Activated naive CD4-positive, alpha-beta T cell treated with anti-CD3 and anti-CD28 coated beads for 36 hours (primary cell): ENCODE measurements at places on chromosomes 6 and 20.

DNA sequence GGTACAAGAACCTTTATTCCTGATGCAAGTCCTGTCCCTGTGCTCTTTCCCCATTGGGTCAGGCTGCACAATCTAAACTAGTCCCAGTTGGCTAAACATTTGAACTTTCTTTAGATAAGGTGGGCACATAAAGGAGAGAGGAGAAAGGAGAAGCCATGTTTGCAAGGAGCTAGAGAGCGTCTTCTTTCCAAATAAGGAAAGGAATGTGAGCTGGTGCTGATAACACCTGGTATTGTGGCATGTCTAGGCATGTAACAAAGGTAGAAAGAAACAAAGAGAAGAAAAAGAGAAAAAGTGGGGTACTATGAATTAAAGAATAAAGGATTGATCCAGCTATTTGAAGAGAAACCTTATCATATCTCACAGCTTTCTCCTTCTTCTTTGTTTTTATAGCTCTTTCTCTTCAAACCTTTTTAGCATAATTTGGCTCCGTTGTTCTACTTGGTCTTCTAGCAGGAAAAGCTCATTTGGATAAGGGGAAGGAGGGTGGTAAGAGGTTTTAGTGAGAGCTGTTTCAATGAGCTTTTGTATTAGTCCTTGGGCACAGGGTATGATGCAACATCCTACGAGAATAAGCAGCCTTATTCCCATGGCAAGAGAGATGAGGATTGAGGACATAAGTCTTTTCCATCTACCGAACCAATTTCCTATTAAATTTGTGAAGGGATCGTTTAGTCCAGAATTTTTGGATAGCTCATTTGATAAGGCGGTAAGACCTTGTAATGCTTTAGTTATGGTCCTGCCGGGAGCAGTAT lies 415.5 kb upstream of the MAN1A1 start:
- H3K36me3 ChIP-seq, result no peaks in the 10 kb centered on the region
- no peak overlapping the region for H3K4me3 ChIP-seq
- no peak for DNase-seq
- peaks cover 12% of the 10 kb centered on the region for H3K27me3 ChIP-seq
- no peaks in the 10 kb centered on the region for H3K4me1 ChIP-seq

DNA sequence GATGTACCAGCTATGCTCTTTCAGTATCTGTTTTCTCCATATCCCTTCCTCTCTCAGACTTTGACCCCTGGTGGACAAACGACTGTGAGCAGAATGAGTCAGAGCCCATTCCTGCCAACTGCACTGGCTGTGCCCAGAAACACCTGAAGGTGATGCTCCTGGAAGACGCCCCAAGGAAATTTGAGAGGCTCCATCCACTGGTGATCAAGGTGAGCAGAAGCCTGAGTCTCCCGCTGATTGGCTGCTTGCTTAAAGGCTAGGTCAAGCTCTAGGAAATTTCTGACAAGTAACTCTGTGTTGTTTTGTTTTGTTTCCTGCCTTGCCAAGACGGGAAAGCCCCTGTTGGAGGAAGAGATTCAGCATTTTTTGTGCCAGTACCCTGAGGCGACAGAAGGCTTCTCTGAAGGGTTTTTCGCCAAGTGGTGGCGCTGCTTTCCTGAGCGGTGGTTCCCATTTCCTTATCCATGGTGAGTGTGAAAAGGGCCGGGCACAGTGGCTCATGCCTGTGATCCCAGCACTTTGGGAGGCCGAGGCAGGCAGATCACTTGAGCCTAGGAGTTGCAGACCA lies 28.6 kb downstream of the C6orf89 start:
- H3K27ac ChIP-seq, result no peak overlapping the region
- peaks cover 20% of the 10 kb centered on the region for H3K36me3 ChIP-seq
- peaks cover 40% of the 10 kb centered on the region for H3K4me1 ChIP-seq
- DNase-seq, result peak; percentile 52
- H3K4me3 ChIP-seq, result no peak overlapping the region

DNA sequence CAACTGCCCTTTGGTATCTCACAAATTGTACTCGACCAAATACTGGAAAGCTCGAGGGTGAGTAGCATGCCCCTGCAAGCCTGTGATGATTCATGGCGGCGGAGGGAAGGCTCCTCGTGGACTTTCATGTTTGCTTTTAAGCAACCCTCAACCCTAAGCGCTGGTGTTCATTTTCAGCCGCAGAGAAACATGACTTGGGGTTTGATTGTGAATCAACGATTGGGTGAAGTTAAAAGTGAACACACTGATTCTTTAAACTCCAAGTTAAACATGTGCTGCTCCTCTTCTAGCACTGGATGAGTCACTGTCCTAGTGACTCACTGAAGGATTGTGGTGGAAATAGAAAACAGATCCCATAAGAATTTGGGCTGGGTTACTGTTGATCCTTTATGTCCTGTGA lies 8.3 kb downstream of the CD109 start:
- peaks cover 19% of the 10 kb centered on the region for H3K36me3 ChIP-seq
- H3K4me1 ChIP-seq, result peaks cover 18% of the 10 kb centered on the region
- H3K4me3 ChIP-seq, result no peak overlapping the region
- H3K27me3 ChIP-seq, result peaks cover 2% of the 10 kb centered on the region

GRCh38 chr6:31087494-31088089 lies 24.8 kb downstream of the C6orf15 start:
- no peaks in the 10 kb centered on the region for H3K27me3 ChIP-seq
- no peak overlapping the region for H3K27ac ChIP-seq
- peak; percentile 95 for DNase-seq

DNA sequence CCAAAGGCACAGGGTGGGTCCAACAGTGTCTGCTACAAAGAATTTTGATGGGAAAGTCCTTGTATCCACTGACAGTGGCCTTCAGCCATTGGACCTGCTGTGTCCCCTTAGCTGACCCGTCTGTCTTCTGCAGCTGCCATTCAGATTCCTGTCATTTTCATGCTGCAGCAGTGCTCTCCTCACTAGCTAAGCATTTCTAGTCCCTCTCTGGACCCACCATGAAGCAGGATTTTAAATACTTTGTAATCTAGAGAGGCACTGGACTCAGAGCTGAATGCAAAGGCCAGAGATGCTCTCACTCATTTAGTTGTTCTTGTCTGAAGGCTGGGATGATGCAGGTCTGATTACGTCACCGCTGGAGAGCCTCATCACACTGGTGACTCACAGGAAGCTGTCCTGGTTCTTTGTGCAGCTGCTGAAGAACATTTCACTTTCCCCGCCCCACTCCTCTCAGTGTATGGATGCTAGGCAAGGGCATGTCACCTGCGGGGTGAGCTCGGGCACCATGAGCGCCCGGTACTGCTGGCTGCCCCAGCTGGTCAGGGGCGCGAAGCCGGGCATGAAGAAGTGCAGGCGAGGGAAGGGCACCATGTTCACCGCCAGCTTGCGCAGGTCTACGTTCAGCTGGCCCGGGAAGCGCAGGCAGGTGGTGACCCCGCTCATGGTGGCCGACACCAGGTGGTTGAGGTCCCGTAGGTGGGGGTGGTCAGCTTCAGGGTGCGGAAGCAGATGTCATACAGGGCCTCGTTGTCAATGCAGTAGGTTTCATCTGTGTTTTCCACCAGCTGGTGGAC lies 19.4 kb upstream of the TUBB2A start:
- no peak overlapping the region for H3K27ac ChIP-seq
- peaks cover 7% of the 10 kb centered on the region for H3K4me1 ChIP-seq
- DNase-seq, result peak; percentile 77
- no peaks in the 10 kb centered on the region for H3K36me3 ChIP-seq
- H3K4me3 ChIP-seq, result no peak overlapping the region

- peaks cover 2% of the 10 kb centered on the region for H3K36me3 ChIP-seq
- peaks cover 28% of the 10 kb centered on the region for H3K4me1 ChIP-seq
- H3K27ac ChIP-seq, result peak overlapping the region; percentile 46
- no peak overlapping the region for H3K4me3 ChIP-seq
- H3K27me3 ChIP-seq, result no peaks in the 10 kb centered on the region
Measured at GRCh38 chr6:11224252-11224965, 8.1 kb downstream of the NEDD9 start.

GRCh38 chr6:25054469-25054868 lies 118.7 kb upstream of the RIPOR2 start:
- H3K4me1 ChIP-seq, result peaks cover 78% of the 10 kb centered on the region
- no peaks in the 10 kb centered on the region for H3K36me3 ChIP-seq
- H3K27ac ChIP-seq, result peak overlapping the region; percentile 83
- no peak overlapping the region for H3K4me3 ChIP-seq
- no peak for DNase-seq

GRCh38 chr20:16167423-16168130 lies 405.7 kb downstream of the KIF16B start:
- H3K4me3 ChIP-seq, result no peak overlapping the region
- no peaks in the 10 kb centered on the region for H3K36me3 ChIP-seq

DNA sequence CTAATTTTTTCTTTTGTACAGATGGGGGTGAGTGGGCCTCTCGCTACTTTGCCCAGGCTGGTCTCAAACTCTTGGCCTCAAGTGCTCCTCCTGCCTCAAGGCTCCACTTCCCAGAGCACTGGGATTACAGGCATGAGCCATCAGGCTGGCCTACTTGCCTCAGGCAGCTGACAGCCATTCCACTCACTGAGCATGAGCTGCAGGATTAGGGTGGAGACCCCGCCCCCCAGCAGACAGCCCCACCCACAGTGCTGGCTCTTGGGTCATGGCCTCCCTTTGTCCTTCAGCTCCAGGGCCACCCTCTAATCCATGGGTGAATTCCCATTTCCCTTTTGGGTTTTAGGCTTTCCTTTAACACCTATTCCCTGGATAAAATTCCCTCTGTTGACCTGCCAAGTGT lies 82.1 kb downstream of the BFSP1 start:
- no peaks in the 10 kb centered on the region for H3K36me3 ChIP-seq
- peaks cover 25% of the 10 kb centered on the region for H3K27me3 ChIP-seq

DNA sequence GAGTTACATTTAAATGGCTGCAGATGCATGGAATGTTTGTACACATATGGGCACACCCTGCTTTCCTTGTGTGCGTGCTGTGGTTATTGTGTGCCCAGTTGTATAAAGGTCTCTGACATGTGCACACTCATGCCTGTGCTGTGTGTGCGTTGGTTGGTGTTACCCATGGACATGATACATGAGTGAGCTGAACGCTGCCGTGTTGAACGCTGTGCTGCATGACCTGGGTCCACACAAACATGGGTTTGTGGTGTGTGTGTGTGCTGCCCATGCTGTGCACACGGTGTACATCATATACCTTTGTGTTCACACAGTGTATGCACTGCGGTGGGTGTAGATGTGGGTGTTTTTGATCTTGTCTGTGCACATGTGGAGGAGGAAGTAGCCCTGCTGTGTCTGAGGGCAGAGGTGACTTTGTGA lies 54.4 kb downstream of the TOX2 start:
- DNase-seq, result no peak
- peaks cover 5% of the 10 kb centered on the region for H3K27me3 ChIP-seq
- H3K27ac ChIP-seq, result no peak overlapping the region
- no peak overlapping the region for H3K4me3 ChIP-seq
- H3K4me1 ChIP-seq, result peaks cover 7% of the 10 kb centered on the region

- no peaks in the 10 kb centered on the region for H3K36me3 ChIP-seq
- no peak overlapping the region for H3K27ac ChIP-seq
- H3K4me3 ChIP-seq, result no peak overlapping the region
- no peak for DNase-seq
- peaks cover 17% of the 10 kb centered on the region for H3K4me1 ChIP-seq
Measured at GRCh38 chr6:11804135-11804534, 25.5 kb upstream of the ADTRP start.

GRCh38 chr6:15786846-15787245 lies 124.0 kb upstream of the DTNBP1 start:
- H3K27me3 ChIP-seq, result no peaks in the 10 kb centered on the region
- no peak overlapping the region for H3K27ac ChIP-seq
- H3K36me3 ChIP-seq, result no peaks in the 10 kb centered on the region
- H3K4me1 ChIP-seq, result no peaks in the 10 kb centered on the region
